ENCODE measurements at places on chromosomes 4 and X.

GRCh38 chrX:31114858-31115257, 43.0 kb upstream of the FTHL17 start:
- DNase-seq = no peak

DNA sequence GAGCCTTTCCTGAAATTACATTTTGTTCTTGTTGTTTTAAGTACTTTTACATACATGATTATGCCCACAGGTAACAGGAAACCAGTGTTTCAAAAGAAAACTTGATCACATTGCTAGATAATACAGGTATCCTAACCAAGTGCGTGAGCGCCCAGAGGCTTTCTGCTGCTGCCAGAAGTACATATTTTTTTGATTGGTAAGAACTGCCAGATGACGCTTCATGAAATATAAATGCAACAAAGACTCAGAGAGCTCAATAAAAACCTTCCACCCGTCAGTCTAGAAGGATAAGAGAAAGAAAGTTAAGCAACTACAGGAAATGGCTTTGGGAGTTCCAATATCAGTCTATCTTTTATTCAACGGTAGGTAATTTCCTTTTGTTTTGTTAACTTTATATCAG, at the start of gene EPGN:
Gene EPGN, plus strand, starts transcription at position 256 of the 400 bp plus-strand sequence. Its CDS starts 64 bp downstream, at position 320.
- DNase-seq = no peak

DNA sequence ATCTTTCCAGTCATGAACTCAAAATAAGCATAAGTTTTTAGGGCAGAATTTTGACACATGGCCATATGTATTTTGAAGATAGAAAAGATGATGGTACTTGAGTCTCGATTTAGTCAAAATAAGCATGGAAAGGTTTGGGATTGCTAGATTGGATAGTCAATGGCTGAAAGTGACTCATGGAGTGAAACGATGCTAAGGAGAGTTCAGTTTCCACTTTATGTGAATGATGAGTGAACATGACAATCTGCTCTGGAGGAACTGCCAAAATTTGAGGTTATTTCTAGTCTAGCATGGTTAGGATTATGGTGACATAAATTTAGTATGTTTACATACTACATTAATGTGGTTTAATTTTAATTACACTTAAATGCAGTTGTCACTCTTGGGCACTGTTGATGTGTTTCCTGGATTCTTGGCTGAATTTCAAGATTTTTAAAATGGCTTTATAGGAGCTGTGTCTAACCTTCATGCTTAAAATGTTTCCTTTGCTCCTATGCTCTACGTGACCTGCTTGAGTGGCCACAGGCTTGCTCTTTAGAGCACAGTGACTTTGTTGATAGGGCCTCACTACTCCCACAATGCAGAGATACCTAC, 17.1 kb downstream of the DDX3X start:
- no peak for DNase-seq

GRCh38 chr4:52925531-52925968, 63.4 kb downstream of the RASL11B start:
- no peak for DNase-seq

DNA sequence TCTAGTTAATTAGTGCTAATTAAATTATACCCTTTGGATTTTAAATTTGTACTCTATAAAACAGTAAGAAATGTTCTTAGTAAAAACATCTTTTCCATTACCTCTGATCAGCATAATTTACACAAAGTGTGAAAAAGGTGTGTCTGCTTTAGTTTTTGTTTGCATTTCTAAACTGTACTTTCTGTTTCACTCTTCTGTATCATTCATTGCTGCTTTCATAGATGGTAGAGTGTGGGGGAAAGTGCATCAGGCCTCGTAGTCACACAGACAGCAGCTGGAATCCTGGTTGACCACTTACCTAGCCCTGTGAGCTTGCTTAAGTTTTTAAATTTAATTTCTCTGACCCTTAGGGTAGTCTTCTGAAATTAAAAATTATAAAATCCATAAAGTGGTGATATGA, 275.4 kb upstream of the PITX2 start:
- DNase-seq = no peak

- DNase-seq = no peak
Observed at GRCh38 chr4:107831140-107831539, 6.4 kb downstream of the SGMS2 start.

DNA sequence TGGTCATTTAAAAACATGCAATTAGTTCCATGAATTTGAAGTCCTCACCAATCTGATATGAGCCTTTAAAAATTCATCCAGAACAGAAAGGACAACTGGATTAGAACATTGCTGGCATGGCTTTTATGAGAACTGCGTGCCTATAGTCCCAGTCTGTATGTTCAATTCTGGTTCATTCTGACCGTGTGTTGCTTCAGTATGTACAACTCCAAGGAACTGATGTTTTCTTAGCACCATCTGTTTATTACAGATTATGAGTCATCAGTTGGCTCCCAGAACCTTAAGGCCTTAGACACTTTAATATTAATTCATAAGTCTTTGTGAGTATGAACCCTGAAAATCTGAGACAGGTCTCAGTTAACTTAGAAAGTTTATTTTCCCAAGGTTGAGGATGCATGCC, 115.0 kb downstream of the CEP44 start:
- DNase-seq = no peak

- DNase-seq = no peak
Observed at GRCh38 chr4:75031775-75032174, 98.9 kb downstream of the PARM1 start.

- no peak for DNase-seq
Observed at GRCh38 chr4:121736735-121737351, 28.1 kb downstream of the SMIM43 start.

DNA sequence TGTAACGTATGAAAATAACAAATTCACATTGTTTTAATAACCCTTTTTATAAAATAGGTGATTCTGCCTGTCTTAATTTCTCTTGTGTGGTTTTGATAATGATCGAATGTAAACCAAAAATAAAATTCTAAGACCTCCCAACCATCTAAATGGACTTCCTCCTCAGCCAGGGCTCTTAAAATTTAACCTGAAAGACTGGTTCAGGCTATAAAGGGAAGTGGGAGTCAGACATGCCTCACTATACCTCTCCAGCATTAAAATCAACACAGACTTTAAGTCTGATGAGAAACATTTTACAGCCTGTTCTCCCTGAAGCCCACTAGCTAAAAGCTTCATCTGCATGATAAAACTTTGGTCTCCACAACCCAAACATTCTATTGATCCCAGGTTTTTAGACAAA, 97.6 kb upstream of the STIM2 start:
- no peak for DNase-seq

- no peak for DNase-seq
Observed at GRCh38 chr4:7648544-7649395, 214.0 kb upstream of the PSAPL1 start.

- no peak for DNase-seq
Observed at GRCh38 chr4:142566777-142567176, 279.3 kb downstream of the INPP4B start.

DNA sequence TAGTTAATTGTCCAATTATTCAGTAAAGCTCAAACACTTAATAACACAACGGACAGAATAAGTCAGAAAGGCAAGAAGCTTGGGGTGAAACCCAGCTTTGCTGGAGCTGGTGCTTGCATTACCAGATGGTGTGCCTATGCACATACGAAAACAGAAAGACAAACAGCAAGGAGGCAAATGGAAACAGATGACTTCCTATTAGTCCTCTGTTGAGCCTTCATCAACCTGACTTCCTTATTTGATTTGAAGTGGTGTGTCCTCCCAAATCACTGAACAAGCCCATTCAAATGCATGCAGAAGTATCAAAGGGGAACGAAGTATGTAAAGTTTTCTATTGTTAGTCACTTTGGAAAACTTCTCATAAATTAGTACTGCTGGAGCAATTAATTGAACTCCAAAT, 166.2 kb downstream of the ATP10D start:
- DNase-seq = no peak

DNA sequence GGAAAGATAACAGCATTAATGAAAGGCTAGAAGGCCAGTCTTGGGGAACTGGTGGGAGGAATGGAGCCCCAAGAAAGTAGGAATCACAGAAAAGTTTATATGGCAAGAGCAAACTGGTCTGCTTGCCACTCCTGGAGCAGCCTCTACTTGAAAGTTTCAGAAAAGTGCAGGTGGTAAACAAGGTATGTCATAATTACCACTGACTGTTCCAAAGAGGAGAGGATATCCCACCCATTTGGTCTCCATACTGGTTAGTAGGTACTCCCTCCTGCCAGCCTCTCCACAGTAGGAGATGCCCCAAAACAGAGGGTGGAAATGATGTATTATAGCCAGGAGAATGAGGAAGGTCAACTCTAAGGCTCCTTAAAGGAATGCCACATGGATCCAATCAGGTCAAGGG, 145.1 kb downstream of the INPP4B start:
- no peak for DNase-seq

DNA sequence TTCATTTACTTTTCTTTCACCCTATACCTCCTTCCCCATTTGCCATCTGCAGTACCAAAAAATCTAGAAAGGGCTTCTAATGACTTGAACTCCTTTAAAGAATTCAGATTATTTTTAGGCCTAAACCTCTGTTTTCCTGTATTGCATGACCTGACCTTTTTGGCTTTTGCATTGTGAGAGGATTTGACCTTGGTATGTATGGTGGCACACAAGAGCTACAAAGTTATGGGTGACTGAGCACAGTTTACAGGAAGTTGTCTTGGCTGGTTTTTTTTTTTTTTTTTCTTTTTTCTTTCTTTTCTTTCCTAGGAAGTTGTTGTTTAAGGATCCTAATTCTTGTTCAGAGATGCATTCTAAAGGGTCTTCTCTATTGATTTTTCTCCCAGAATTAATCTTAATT, 32.0 kb upstream of the MTMR8 start:
- DNase-seq = no peak

- DNase-seq = no peak
Observed at GRCh38 chrX:69093960-69094871, 71.0 kb downstream of the PJA1 start.

- DNase-seq = no peak
Observed at GRCh38 chrX:10833299-10834169, 213.1 kb upstream of the MID1 start.

DNA sequence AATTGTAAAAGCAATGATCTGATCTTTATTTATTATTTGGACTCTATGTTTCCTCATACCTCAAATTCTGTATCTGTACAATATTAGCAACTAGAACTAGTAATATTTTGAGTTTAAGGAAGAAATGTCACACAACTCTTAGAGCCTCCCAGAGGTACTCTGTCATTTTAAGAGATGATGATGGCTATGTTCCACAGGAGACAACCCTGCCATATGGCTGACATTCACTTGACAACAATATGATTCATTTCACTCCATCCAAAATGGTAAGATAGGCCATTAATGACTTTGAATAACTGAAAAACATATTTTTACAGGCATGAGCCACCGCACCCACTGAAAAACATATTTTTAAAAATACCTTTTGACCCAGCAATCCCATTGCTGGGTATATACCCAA, 190.3 kb downstream of the MAML3 start:
- DNase-seq = no peak

GRCh38 chr4:113825272-113825671, 63.7 kb upstream of the CAMK2D start:
- DNase-seq = no peak

- no peak for DNase-seq
Observed at GRCh38 chrX:99722094-99722493, 688.0 kb downstream of the PCDH19 start.

DNA sequence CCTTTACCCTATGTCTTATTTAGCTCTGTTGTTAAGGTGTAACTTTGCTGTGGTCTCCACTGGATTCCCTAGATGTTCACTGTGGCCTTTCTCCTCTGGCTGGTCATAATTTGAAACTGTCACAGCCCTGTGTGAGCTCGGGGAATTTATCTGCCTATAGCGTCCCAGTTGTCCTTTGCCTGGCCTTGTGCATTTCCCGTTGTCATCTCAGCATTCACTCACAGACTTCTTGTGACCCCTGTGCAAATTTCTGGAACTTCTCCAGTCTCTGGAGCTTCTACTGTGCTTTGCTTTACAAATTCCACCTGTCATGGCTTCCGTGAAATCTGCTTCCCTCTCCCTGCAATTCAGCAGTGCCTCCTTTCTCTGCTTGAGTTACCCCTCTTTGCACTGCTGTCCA, 106.7 kb downstream of the WWC2 start:
- DNase-seq = no peak

- no peak for DNase-seq
Observed at GRCh38 chrX:20567108-20567507, 300.4 kb upstream of the RPS6KA3 start.

GRCh38 chr4:143372093-143372915, 35.6 kb downstream of the GAB1 start:
- DNase-seq = no peak

DNA sequence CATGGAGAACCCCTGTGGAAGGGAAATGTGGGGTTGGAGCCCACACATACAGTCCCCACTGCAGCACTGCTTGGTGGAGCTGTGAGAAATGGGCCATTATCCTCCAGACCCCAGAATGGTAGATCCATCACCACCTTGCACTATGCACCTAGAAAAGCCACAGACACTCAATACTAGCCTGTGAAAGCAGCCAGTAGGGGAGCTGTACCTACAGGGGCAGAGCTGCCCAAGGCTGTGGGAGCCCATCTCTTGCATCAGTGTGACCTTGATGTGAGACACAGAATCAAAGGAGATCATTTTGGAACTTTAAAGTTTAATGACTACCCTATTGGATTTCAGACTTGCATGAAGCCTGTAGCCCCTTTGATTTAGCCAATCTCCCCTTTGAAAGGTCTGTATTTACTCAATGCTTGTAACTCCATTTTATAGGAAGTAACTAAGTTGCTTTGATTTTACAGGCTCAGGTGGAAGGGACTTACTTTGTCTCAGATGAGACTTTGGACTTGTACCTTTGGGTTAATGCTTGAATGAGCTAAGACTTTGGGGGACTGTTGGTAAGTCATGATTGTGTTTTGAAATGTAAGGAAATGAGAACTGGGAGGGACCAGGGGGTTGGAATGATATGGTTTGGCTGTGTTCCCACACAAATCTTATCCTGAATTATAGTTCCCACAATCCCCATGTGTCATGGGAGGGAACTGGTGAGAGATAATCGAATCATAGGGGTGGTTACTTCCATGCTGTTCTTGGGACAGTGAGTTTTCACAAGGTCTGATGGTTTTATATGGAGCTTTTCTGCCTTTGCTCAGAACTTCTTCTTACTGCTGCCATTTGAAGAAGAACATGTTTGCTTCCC, 352.6 kb downstream of the INPP4B start:
- no peak for DNase-seq

DNA sequence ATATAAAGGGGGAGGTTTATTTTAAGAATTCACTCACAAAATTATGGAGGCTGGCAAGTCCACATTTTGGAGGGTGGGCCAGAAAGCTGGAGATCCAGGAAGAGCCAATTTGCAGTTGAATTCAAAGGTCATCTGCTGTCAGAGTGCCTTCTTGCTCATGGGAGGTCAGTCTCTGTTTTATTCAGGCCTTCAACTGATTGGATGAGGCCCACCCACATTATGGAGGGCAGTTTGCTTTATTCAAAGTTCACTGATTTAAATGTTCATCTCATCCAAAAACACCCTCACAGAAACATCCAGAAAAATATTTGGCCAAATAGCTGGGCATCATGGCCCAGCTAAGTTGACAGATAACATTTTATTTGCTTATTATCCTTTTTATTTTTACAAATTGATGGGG, 59.5 kb downstream of the SEPSECS start:
- DNase-seq = no peak

Data from cortex of kidney (tissue), 1 donor.